ENCODE measurements at places on chromosomes 7 and 10.

- no peak for DNase-seq
These were observed 14.2 kb downstream of the ENTPD7 start for GRCh38 chr10:99673492-99673891.

GRCh38 chr7:132755538-132756483 is 179.5 kb upstream of the PLXNA4 start:
- no peak for DNase-seq

GRCh38 chr10:30270247-30270646 is 78.8 kb downstream of the MTPAP start:
- no peak for DNase-seq

GRCh38 chr7:30032310-30033125 is 4.3 kb downstream of the PLEKHA8 start:
- no peak for DNase-seq

GRCh38 chr7:75536940-75537538 is 44.9 kb downstream of the SPDYE5 start:
- DNase-seq: no peak
